Subcutaneous preadipocyte (primary cell): ENCODE measurements at places on chromosomes 4 and X. TPM values are rescaled to one million over a fixed set of nuclear protein-coding genes. Genes with fewer than 3 reads are reported as not detected.

Gene IL2
- total RNA-seq: not detected in 2 replicates

Gene TIMP1
- 595 and 1,438 TPM in 2 replicates for total RNA-seq

Gene FRG2
- total RNA-seq: not detected in 2 replicates

Gene USP26
- not detected in 2 replicates for total RNA-seq

Gene FAM47A
- total RNA-seq: not detected in 2 replicates

Gene WWC2
- 13.6 and 24.8 TPM in 2 replicates for total RNA-seq

Gene DGAT2L6
- total RNA-seq: not detected in 2 replicates

Gene HSFX4
- not detected in 2 replicates for total RNA-seq

Gene FAM184B
- total RNA-seq: under 0.01 TPM in 1 of 2 replicates, not detected in the other

Gene TMPRSS11F
- total RNA-seq: not detected in 2 replicates
